ENCODE measurements at places on chromosomes 6 and 20.

DNA sequence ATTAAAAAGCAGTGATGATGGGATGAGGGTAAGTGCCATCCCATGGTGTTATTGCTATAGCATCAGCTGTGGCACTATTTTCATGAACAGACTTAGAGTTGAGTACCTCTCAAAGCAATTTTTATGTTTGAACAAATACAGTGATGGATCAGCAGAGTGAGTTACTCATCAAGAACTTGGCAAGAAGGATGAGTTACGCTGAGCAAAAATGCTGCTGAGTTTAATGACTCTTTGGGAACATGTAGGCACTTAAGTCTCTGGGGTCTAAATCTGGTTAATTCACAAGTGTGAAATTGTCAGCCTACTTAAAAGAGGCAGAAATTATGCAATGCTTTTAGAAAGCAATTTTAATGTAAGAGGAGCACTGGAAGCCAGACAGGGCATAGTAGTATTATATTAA, 78.5 kb upstream of the AHI1 start:
- DNase-seq = peak; percentile 86

GRCh38 chr6:151313066-151313491, 73.3 kb downstream of the AKAP12 start:
- no peak for DNase-seq

GRCh38 chr6:165986914-165987482, 180.7 kb downstream of the TBXT start:
- DNase-seq = no peak

DNA sequence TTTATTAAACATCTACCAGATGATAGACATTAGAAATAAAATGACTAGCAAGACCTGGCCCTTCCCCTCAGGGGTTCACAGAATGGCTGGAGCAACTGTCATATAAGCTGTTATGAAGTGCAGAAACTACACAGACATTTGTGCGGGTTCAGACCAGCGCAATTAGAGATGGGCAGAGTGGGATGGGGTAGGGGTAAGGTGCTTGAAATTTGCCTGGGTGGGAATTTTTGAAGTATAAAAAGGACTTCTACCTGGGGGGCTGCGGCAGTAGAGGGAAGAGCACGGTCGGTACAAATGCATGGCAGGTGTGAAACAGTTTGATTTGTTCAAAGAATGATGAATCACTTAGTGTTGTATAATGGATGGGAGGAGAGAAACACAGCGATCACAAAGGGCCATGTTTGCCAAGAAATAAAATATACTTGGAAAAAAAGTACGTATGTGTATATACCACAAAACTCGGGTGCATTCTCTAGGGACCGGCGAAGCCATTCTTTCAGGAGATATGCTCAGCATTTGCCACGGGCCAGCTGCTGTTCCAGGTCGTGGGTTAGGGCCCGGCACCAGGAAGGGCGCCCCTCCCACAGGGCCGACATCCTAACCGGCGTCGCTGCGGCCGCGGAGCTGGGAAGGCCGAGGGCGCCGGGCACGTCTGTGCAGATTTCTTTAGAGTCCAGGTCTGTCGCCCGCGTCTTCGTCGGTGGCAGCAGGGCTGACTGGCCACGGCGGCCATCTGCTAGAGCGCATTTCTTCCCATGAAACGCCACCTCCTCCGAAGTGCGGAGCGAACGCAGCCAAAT, 809 bp upstream of the NOL7 start:
- peak; percentile 40 for DNase-seq

GRCh38 chr20:48166082-48166835, 381.0 kb upstream of the SULF2 start:
- no peak for DNase-seq

DNA sequence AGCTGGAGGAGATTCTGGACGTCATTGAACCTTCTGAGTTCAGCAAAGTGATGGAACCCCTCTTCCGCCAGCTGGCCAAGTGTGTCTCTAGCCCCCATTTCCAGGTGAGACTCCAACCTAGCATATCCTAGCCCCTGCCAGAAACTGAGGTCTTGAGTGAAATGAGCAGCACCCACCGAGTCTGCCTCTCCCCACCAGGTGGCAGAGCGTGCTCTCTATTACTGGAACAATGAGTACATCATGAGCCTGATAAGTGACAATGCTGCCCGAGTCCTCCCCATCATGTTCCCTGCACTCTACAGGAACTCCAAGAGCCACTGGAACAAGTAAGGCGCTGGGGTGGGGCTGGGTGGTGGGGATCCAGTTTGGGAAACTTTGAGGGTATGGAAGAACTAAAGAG, 4.6 kb downstream of the MEA1 start:
- DNase-seq = peak; percentile 33

DNA sequence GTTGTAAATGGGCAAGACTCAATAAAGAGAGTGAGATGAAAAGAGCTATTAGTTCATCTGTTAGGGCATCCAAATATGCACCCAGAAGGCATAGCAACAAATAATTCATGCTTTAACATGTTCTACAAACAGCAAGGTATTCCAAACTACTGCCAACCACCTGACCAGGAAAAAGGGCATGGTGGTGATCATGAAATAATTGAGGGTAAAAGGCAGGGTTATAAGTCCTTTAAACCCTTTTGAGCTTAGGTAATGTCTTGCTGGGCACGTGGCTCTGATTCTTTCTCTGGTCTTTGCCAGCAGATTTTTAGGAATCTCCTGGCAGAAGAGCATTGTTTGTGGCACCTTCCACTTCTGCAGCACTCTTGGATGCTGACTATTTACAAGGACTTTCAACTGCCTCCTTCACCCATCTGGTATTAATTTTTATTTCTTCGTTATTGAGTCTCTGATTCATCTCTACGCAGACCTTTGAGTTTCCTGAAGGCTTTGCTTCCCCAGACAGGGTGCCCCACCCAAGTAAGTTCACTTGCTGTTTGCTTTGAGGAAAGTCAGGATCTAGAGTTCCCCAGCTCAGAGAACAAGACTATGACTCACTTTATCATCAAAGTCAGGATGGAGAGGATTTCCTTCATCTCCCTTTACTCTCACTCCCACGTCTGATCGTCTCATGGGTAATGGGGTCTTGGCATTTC, 83.4 kb upstream of the NEDD9 start:
- peak; percentile 94 for DNase-seq

- DNase-seq = no peak
These were observed 19.1 kb upstream of the TFB1M start for GRCh38 chr6:155333414-155333813.

GRCh38 chr20:60869087-60869486, 383.0 kb upstream of the CDH4 start:
- DNase-seq = no peak

GRCh38 chr6:156718647-156719394, 58.4 kb upstream of the ARID1B start:
- peak; percentile 42 for DNase-seq

- DNase-seq = no peak
These were observed 139.0 kb downstream of the EYA2 start for GRCh38 chr20:47033665-47034064.

GRCh38 chr6:165847407-165848085, 184.5 kb upstream of the PDE10A start:
- DNase-seq = no peak

GRCh38 chr6:166980738-166981137, 18.5 kb upstream of the CEP43 start:
- DNase-seq = no peak

DNA sequence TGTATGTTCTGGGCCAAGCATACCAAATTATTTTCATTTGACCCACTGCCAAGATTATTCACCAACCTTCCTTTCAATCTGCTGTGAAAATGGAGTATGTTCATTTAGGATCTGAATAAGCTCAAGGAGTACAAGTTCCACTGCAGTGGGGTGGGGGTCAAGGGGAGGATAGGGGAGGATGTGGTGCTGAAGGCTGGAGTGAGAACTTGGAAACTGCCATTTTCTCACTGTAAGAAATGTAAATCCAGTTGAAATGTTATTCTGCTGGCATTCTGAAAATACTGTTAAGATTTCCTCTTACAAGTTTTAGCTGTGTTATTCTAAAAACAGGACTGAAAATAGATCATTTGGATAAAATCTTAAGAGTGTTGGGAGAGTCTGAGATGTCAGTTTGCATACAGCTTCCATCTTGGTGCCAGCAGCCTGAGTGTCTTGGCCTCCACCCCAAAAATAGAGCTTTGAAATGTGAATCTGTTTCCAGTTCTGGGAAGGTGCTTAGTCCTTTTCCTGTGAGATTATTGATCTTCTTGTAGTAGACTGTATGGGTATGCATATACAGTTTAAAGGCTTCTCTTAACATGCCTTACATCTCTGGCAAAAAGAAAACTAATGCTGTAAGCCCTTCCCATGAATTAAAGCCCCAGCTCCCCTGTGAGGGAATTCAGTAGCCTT, 84.3 kb downstream of the CTNNBL1 start:
- no peak for DNase-seq

GRCh38 chr6:40247516-40248115, 313.4 kb upstream of the MOCS1 start:
- DNase-seq = no peak

GRCh38 chr6:33343953-33344611, 26.5 kb upstream of the ZBTB22 start:
- no peak for DNase-seq

DNA sequence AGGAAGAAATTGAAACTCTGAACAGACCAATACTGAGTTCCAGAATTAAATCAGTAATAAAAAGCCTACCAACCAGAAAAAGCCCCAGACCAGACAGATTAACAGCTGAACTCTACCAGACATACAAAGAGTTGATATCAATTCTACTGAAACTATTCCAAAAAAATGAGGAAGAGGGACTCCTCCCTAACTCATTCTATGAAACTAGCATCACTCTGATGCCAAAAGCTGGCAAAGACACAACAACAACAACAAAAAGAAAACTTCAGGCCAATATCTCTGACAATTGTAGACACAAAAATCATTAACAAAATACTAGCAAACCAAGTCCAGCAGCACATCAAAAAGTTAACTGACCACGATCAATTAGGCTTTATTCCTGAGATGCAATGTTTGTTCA, 246.0 kb upstream of the RUNX2 start:
- no peak for DNase-seq

DNA sequence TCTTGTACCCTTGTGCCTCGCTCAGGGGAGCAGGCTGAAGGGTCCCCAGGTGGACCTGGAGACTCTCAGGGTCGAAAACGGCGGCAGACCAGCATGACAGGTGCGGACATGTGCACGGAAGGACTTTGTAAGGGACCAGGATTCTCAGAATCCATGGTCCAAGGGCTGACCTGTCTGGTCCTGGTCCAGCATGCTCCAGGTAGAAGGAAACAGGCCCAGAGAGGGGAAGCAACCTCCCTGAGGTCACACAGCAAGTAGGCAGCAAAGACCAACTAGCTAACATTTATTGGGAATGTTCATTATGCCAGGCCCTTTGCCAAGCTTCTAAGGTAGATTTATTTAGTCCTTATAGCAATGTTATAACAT, 5.9 kb downstream of the CDKN1A start:
- no peak for DNase-seq

GRCh38 chr6:21396313-21396712, 197.2 kb upstream of the SOX4 start:
- peak; percentile 76 for DNase-seq

GRCh38 chr6:25138934-25139415, 140.2 kb upstream of the CARMIL1 start:
- peak; percentile 22 for DNase-seq

GRCh38 chr6:66128656-66129055, 421.6 kb upstream of the EYS start:
- no peak for DNase-seq

GRCh38 chr6:131257104-131257503, 121.8 kb downstream of the AKAP7 start:
- DNase-seq = no peak

GRCh38 chr20:23224806-23225205, 125.8 kb upstream of the NXT1 start:
- DNase-seq = no peak

GRCh38 chr6:163971841-163972838, 557.6 kb downstream of the QKI start:
- no peak for DNase-seq

DNA sequence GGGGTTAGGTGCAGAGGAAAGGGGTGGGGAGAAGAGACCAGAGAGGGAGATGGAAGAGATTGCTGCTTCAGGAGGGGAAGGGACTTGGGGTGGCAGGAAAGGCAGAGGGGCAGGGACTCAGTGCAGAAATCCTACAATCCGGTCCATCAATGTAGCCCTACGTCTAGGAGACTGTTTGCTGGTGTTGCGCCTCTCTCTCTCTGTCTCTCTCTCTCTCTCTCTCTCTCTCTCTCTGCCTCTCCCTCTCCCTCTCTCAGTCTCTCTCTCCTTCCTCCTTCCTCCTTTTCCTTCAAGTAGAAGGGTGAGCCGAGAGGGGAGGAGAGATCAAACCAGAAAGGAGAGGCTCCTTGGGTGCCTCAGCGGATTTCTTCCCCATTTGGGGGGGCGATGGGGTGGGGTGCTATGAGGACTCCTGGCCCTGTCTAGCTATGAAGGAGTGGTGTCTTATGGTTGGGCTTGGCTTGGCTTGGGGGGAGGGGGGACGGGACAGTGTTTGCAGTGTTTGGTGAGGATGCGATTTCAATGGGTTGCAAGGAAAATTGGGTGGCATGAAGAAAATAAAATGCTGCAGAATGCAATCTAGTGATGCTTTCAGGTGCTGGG, 181.2 kb downstream of the TBXT start:
- DNase-seq = no peak

GRCh38 chr6:29656157-29656556, 735 bp upstream of the MOG start:
- peak; percentile 15 for DNase-seq

- DNase-seq = no peak
These were observed 21.2 kb upstream of the PYGB start for GRCh38 chr20:25226433-25227316.

GRCh38 chr6:26441977-26442376, 1.7 kb downstream of the BTN3A3 start:
- DNase-seq = no peak

DNA sequence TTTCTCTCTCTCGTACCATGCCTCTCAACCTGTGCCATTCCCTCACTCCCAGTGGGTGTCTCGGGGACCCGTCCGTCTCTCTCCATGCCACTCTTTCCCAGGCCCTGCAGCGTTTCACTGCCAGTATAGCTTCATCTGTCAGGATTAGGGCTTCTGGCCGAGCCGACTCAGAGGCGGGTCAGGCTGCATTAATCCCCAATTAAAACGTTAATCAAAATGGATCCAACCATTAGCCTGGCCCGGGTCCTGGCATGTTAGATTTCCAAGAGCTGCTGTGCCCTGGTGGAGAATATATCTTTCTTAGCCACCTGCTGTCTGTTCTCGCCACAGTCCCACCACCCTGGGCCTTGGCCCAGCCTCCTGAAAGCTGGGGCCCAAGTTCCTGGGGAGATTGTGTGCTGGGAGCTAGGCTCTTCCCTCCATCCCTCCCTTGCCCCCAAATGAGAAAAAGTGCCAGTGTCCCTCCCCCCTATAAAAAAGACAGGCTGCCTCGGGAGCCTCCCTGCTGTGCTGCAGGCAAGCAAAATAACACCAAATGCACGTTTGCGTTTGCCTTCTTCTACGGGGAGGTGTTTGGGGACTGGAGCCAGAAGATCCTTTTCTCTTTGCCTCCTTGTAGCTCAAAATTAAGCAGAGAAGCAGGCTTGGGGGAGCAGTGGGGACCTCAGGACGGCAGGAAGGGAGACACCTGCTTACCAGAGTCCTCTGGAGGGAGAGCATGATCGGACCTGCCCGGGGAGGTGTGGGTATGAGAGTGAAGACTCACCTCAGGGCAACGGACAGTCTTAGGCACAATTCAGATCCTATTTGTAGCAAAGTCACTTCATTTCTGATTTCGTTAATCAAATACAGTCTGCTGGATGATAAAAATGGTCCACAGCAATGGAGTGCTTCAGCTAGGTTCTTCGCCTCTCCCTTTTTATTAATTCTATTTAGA, 3.0 kb downstream of the KCNG1 start:
- no peak for DNase-seq

GRCh38 chr20:7426890-7427496, 513.3 kb downstream of the HAO1 start:
- no peak for DNase-seq

- peak; percentile 63 for DNase-seq
These were observed 482.2 kb upstream of the RNF217 start for GRCh38 chr6:124479991-124480430.
